Ascending aorta (tissue), 2 donors: ENCODE measurements at places on chromosomes 2 and 18.

DNA sequence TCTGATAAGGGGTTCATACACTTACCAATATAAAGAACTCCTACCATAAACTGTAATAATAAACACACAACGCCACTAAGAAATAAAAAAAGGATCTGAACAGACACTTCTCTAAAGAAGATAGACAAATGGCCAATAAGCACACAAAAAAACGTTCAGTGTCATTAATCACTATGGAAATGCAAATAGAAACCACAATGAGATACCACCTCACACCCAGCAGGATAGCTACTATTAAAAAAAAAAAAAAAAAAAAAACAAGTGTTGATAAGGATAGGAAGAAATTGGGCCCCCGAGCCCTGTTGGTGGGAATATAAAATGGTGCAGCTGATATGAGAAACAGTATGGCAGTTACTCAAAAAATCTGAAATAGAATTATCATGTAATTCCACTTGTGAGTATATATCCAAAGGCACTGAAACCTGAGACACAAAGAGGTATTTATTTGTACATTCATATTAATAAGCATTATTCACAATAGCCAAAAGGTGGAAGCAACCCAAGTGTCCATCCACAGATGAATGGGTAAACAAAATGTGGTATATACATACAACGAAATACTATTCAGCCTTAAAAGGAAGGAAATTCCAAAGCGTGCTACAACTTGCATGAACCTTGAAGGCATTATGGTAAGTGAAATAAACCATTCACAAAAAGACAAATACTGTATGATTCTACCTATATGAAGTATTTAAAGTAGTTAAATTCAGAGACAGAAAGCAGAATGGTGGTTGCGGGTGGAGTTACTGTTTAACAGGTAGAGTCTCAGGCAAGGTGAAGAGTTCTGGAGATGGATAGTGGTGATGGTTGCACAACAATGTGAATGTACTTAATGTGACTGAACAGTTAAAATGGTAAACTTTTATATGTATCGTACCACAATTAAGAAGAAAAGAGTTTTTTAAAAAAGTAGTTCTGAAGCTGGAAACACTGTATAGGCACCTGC lies 17.9 kb downstream of the REV1 start:
- H3K4me3 ChIP-seq, result no peak overlapping the region
- no peak overlapping the region for H3K27ac ChIP-seq
- H3K4me1 ChIP-seq, result peaks cover 21% of the 10 kb centered on the region
- H3K27me3 ChIP-seq, result no peaks in the 10 kb centered on the region
- H3K36me3 ChIP-seq, result peaks cover 3% of the 10 kb centered on the region

DNA sequence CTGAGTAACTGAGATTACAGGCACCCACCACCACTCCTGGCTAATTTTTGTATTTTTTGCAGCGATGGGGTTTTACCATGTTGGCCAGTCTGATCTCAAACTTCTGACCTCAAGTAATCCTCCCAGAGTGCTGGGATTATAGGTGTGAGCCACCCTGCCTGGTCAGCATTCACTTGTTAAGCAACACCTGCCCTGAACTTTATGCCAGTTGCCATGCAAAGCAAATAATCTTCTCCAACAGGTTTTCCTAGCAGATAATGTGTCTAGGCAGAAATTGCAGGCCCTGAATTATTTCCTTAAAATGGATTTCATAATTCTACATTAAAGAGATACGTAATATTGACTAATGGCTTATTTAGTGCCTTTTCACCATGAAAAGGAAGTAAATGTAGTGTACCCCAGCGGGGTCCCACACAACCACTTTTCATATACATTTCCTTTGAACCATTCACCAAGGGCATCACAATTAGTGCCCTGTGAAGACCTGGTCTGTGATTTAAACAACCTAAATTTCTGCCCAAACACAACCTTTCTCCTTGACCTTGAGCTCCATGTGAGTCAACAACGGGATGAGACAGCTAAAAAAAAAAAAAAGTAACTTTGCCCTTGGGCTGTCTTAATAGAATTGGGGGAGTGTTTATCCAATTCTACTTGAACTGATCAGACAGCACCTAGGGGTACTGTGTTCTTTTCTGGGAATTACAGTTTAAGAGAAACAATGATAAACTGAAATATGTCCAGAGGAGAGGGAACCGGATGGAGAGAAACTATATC lies 41.6 kb downstream of the EEF1B2 start:
- no peak overlapping the region for H3K27ac ChIP-seq
- no peaks in the 10 kb centered on the region for H3K4me1 ChIP-seq
- no peak overlapping the region for H3K4me3 ChIP-seq
- H3K36me3 ChIP-seq, result no peaks in the 10 kb centered on the region
- DNase-seq, result no peak
- H3K27me3 ChIP-seq, result no peaks in the 10 kb centered on the region

DNA sequence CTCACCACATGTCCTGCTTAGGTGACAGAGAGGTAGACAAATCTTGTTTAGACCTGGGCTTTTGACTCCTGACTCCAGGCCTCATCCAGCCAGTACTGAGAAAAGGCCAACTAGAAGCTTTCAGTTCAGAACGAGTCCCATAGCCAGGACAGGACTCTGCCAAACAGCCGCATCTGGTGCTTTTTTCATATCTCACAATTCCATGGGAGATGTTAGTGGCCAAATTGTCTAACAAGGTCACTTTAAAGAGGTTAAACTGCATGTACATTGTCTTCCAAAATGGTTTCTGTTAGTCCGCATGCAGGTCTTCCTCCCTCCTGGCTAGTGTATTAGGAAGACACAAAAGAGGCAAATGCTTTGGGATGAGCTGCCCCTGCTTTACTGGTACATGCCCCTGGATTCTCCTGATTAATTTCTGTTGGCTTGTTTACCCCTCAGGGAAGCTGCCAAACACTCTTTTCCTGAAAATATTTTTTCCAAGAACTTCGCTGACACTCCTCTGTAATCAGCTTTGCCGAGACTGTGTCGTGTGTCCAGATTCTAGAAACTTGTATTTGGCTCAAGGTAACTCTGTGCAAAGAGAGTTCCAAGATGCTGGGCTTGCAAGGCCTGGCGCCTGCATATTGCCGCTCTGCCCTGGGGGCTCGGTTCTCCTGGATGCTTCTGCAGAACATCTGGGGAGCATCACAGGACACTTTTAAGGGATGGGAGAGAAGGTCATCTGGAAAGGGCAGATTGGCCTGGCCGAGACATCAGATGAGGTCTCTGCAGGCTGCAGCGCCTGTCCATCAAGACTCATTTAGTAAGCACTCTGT lies 209.2 kb upstream of the APCDD1 start:
- H3K36me3 ChIP-seq, result no peaks in the 10 kb centered on the region
- no peak for DNase-seq
- H3K27ac ChIP-seq, result no peak overlapping the region
- H3K4me3 ChIP-seq, result no peak overlapping the region
- H3K4me1 ChIP-seq, result no peaks in the 10 kb centered on the region

GRCh38 chr2:152421521-152422370 lies 86.8 kb downstream of the FMNL2 start:
- H3K27ac ChIP-seq, result no peak overlapping the region
- peak; percentile 79 for DNase-seq
- no peaks in the 10 kb centered on the region for H3K36me3 ChIP-seq

DNA sequence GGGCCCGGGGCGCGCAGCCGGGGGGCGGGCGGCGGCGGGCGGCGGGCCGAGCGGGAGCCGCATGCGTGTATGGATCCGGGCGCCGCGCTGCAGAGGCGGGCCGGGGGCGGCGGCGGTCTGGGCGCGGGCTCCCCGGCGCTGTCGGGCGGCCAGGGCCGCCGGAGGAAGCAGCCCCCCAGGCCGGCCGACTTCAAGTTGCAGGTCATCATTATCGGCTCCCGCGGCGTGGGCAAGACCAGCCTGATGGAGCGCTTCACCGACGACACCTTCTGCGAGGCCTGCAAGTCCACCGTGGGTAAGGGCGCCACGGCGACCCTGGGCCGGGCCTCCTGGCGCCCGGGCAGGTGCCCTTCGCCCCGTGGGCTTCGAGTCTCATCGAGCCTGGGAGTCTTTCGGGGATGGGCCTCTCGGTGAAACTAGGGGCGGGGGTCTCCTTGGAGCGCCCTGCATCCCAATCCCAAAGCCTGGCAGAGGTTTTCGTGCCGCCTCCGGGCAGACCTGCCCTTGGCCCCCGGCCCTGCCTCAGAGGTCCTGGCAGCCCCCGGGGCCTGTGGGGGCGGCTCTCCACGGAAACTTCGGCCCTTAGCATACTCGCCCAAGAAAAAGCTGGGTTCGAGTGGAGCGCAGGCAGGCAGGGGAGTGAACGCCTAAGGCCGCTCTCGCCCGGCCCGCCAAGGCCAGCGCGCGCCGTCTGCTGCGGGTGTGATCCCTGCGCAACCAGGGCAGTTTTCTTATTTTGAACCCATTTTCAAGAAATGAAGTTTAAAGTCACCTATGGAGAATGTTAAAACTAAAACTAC lies 622 bp downstream of the RAB12 start:
- no peaks in the 10 kb centered on the region for H3K27me3 ChIP-seq
- peaks cover 14% of the 10 kb centered on the region for H3K4me1 ChIP-seq
- H3K4me3 ChIP-seq, result peak overlapping the region; percentile 84
- DNase-seq, result no peak

DNA sequence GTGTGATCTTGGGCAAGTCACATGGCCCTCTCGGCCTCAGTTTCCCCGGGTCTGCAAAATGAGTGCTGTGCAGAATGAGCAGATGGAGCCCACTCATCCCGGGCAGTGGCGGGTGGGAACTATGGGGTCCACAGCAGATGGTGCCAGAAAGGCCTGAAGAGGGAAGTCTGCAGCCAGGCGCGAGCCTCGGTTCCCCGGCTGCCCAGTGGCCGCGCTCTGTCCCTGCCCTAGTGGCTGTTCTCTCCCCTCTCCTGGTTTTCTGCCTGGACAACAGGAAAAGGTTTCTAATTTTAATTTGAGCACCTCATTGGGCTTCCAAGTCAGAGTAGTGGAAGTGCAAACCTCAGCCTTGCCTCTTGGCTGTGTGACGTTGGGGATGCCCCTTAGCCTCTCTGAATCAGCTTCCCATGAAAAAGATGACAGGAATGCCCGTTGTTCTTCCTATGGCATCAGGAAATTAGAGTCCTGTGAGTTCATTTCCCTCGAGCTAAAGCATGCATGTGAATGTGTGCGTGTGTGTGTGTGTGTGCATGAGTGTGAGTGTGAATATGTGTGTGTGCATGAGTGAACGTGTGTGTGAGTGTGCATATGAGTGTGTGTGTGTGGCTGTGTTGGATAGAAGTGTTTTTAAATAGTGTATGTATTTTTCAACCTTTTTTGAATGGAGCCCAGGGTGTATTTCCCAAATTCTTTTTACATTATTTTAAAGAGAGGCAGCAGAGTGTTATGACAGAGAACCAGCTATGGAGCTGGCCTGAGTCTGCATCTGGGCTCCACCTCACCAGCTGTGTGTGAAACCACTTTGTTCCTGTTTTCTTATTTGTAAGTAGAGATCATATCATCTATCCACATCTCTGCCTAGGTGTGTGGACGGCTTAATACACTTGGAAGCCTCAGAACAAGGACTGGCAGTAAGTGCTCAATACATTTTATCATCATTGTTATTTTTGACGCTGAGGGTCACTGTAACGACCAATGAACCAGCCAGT lies 41.3 kb downstream of the RRM2 start:
- H3K27ac ChIP-seq, result no peak overlapping the region
- no peak for DNase-seq
- no peaks in the 10 kb centered on the region for H3K4me1 ChIP-seq
- no peaks in the 10 kb centered on the region for H3K36me3 ChIP-seq

- no peaks in the 10 kb centered on the region for H3K27me3 ChIP-seq
- H3K4me3 ChIP-seq, result no peak overlapping the region
- no peaks in the 10 kb centered on the region for H3K36me3 ChIP-seq
- no peak overlapping the region for H3K27ac ChIP-seq
- no peaks in the 10 kb centered on the region for H3K4me1 ChIP-seq
Measured at GRCh38 chr2:51722311-51722710, 690.4 kb upstream of the NRXN1 start.

- H3K36me3 ChIP-seq, result no peaks in the 10 kb centered on the region
- H3K27me3 ChIP-seq, result no peaks in the 10 kb centered on the region
- H3K4me3 ChIP-seq, result no peak overlapping the region
- no peak for DNase-seq
- peaks cover 3% of the 10 kb centered on the region for H3K4me1 ChIP-seq
- H3K27ac ChIP-seq, result no peak overlapping the region
Measured at GRCh38 chr2:86628091-86628522, 4.4 kb upstream of the RNF103 start.

DNA sequence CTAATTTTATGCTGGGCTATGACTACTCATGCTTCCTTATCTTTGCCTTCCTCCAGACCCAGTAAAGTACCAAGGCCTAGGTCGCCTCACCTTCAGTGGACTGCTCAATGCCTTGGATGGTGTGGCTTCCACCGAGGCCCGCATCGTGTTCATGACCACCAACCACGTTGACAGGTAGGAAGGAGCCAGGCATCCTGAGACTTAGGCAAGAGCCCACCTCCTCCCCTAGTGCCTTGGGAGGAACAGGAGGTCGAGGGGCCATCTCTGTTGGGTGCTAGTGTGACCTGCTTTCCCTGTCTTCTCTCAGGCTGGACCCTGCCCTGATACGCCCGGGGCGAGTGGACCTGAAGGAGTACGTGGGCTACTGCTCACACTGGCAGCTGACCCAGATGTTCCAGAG lies 3.3 kb downstream of the BCS1L start:
- DNase-seq, result no peak
- peaks cover 7% of the 10 kb centered on the region for H3K4me1 ChIP-seq
- H3K27me3 ChIP-seq, result no peaks in the 10 kb centered on the region
- peaks cover 56% of the 10 kb centered on the region for H3K36me3 ChIP-seq

GRCh38 chr2:42812899-42813479 lies 20.6 kb upstream of the HAAO start:
- H3K4me1 ChIP-seq, result peaks cover 3% of the 10 kb centered on the region
- no peaks in the 10 kb centered on the region for H3K27me3 ChIP-seq
- no peak overlapping the region for H3K27ac ChIP-seq
- no peak for DNase-seq
- H3K36me3 ChIP-seq, result no peaks in the 10 kb centered on the region

DNA sequence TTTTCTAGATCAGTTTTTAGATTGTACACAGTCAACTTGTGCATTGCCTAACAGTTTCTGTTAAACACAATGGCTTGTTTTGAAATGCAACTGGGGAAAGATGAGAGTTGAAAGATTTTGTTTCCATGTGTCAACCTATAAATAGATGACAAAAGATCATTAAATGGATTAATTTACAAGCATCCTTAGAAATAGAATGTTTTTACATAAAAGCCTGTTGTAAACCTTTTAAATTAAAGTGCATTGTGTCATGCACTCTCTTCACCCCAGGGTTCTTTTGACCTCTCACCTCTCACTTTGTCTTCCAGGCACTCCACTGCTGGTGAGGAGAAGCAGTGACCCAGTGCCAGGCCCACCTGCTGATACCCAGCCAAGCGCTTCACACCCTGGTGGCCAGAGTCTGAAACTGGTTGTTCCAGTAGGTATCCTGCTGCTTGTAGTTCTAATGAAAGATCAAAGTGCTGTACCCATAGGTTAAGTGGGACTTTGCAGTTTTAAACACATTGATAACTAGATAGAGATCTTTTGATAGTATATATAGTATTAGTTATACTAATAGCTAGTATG lies 502.1 kb downstream of the PARD3B start:
- H3K4me1 ChIP-seq, result no peaks in the 10 kb centered on the region
- H3K36me3 ChIP-seq, result peaks cover 14% of the 10 kb centered on the region
- H3K27me3 ChIP-seq, result no peaks in the 10 kb centered on the region
- H3K27ac ChIP-seq, result no peak overlapping the region
- H3K4me3 ChIP-seq, result no peak overlapping the region
